ENCODE measurements at places on chromosomes 7 and 10.

DNA sequence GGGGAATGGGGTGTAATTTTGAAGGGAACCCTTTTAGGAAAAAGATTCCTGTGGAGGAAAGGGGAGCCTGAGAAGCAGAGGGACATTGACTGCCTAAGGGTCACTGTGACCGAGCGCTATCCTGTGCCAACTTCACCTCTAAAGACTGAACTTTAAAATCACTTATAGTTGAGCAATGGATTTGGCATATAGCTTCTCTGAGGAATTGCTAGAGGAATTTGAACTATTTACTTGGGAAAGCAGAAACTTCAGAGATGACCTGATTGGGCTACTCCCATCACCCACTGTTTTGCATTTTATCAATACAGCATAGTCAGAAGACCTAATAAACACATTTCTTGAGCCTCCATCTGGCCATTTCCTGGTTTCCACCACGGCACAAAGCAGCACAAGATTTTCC lies 23.7 kb upstream of the WNT16 start:
- H3K27ac ChIP-seq: no peak overlapping the region
- H3K4me3 ChIP-seq: no peak overlapping the region
- DNase-seq: no peak
- peaks cover 2% of the 10 kb centered on the region for H3K27me3 ChIP-seq
- no peaks in the 10 kb centered on the region for H3K36me3 ChIP-seq

DNA sequence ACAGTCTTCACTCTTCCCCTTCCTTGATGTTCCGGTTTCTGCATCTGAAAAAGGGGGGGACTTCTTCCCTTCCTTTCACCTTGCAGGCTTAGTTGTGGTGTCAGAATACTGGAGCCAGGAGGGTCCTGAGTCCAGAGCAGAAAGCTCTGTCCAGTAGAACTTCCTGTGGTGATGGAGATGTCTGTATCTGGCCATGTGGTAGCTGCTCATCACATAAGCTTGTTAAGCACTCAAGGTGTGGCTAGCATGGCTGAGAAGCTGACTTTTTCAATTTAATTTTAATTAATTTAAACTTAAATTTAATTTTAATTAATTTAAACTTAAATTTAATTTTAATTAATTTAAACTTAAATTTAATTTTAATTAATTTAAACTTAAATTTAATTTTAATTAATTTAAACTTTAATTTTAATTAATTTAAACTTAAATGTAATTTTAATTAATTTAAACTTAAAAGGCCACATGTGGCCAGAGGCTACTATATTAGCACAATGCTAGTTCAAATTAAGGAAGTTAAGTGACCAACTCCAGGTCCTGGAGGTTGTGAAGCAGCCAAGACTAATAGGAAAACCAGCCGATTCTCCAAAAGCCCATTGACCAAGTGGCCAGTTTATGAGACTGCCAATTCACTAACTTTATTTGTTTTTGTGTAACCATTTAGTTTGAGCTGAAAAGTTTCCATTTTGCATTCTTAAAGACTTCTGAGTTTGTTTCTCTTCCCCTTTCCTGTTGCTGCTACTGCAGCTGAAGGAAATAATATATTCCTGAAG lies 16.3 kb downstream of the MSRB2 start:
- no peaks in the 10 kb centered on the region for H3K36me3 ChIP-seq
- H3K4me3 ChIP-seq: no peak overlapping the region
- H3K27me3 ChIP-seq: no peaks in the 10 kb centered on the region
- H3K27ac ChIP-seq: no peak overlapping the region

DNA sequence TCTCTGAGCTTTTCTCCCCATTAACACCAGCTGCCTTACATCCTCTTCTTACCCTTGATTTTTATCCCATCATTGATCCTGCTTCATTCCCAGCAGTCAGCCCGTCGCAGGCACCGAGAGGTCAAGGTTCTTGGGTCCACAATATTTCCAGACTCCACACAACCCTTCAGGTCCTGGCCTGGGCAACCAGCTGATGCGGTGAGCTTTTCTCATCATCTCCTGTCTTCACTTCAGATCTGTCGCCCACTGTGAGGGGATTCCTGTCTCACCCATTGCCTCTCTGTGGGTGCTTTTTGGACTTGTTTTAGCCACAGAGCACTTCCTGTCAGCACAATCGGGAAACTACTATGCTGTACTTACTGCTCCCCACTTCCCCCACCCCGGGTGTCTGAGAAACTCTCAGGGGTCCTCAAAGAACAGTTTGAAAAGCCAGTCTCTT lies 8.4 kb upstream of the PVRIG start:
- peak overlapping the region; percentile 45 for H3K27ac ChIP-seq
- peaks cover 30% of the 10 kb centered on the region for H3K4me1 ChIP-seq
- H3K4me3 ChIP-seq: no peak overlapping the region
- H3K36me3 ChIP-seq: no peaks in the 10 kb centered on the region
- DNase-seq: peak; percentile 36

DNA sequence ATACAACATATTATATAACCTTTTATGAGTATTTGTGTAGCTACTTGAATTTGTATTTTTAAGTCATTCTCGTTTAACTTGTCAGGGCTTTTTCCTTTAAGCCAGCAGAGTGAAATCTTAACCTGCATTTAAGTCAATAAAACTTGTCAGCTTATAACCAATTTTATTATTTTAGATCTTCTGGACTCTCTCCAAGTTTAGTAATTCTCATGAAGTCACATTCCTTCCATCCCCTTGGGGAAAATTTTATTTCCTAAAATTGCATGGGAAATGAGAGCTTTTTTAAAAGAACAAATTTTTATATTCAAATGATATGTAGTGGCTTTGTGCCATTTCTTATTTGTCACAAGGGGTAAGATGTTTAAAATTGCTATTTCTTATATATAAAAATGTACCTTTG lies 74.0 kb downstream of the SEPTIN7 start:
- no peak for DNase-seq
- H3K4me3 ChIP-seq: no peak overlapping the region
- H3K4me1 ChIP-seq: no peaks in the 10 kb centered on the region

GRCh38 chr7:50982626-50983025 lies 199.9 kb upstream of the GRB10 start:
- H3K4me3 ChIP-seq: no peak overlapping the region
- H3K4me1 ChIP-seq: no peaks in the 10 kb centered on the region
- DNase-seq: no peak
- H3K36me3 ChIP-seq: no peaks in the 10 kb centered on the region

- no peaks in the 10 kb centered on the region for H3K36me3 ChIP-seq
- H3K4me1 ChIP-seq: no peaks in the 10 kb centered on the region
- H3K27ac ChIP-seq: no peak overlapping the region
- H3K27me3 ChIP-seq: no peaks in the 10 kb centered on the region
- no peak for DNase-seq
- no peak overlapping the region for H3K4me3 ChIP-seq
Observed at GRCh38 chr7:122035876-122036275, 108.2 kb downstream of the AASS start.

All from natural killer cell (primary cell).